Activated CD4-positive, alpha-beta T cell treated with anti-CD3 and anti-CD28 coated beads for 24 hours (primary cell): ENCODE measurements at places on chromosomes 5 and 9.

- no peak for DNase-seq
Measured at GRCh38 chr5:139402561-139403158, 1.2 kb downstream of the SPATA24 start.

- DNase-seq = no peak
Measured at GRCh38 chr5:33480876-33481275, 40.1 kb downstream of the TARS1 start.

GRCh38 chr5:92633875-92634487, 947.0 kb downstream of the NR2F1-AS1 start:
- no peak for DNase-seq

- DNase-seq = no peak
Measured at GRCh38 chr5:9189681-9190080, 356.2 kb downstream of the SEMA5A start.

GRCh38 chr5:41681840-41682239, 171.4 kb upstream of the PLCXD3 start:
- no peak for DNase-seq

GRCh38 chr9:124764774-124765438, 6.2 kb downstream of the NR6A1 start:
- no peak for DNase-seq

- no peak for DNase-seq
Measured at GRCh38 chr9:98688710-98689495, 19.8 kb downstream of the GABBR2 start.

DNA sequence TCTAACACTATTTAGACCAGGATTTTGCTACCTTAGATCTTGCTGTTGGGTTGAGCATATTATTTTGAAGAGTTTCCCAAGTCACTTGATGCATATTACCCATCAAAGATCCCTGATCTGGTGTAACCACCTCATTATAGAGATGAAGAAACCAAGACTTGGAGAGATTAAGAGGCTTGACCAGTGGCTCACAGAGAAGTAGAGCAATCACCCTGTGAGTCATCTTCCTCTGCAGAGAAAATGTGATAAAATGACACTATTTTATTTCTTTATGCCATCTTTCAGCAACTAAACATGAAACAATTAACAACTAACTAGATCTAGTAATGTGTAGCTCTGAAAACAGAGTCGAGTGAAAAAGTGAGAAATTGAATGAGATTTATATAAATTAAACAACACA, 76.1 kb downstream of the KIF4B start:
- DNase-seq = no peak

- no peak for DNase-seq
Measured at GRCh38 chr5:138676556-138677193, 76.5 kb upstream of the CTNNA1 start.

- no peak for DNase-seq
Measured at GRCh38 chr5:122723606-122724352, 51.1 kb upstream of the SNX2 start.

GRCh38 chr9:89770531-89771174, 165.8 kb downstream of the GADD45G start:
- DNase-seq = no peak
